ENCODE measurements at places on chromosomes 2 and 18.

GRCh38 chr18:78477840-78478239 lies 501.8 kb upstream of the SALL3 start:
- DNase-seq = no peak

DNA sequence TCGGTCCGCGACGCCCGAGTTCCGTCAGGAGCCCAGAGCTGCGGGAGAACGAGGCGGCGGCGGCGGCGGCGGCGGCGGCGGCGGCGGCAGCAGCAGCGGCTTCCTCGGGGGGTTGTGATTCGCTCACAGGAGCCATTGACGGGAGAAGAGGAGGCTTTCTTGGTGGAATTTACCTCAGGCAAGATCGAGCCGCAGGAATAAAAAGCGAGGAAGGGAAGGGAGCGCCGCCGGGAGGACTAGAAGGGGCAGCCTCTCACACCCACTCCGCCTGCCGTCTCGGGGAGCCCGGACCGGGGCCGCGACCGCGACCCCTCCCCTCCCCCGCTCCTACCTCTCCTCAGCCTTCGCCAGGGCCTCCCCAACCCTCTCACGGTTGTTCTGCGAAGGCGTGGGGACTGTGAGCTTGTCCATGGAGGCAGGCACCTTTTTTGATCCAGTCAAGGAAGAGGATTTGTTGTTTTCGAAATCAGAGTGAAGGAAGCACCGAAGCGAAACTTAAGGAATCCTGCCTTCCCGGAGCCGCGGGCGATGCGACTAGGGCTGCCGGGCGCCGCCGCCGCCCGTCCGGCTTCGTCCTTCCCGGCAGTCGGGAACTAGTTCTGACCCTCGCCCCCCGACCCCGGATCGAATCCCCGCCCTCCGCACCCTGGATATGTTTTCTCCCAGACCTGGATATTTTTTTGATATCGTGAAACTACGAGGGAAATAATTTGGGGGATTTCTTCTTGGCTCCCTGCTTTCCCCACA lies 506 bp downstream of the BMPR2 start:
- no peak for DNase-seq

GRCh38 chr18:63783394-63783793 lies 8.2 kb downstream of the SERPINB7 start:
- no peak for DNase-seq

DNA sequence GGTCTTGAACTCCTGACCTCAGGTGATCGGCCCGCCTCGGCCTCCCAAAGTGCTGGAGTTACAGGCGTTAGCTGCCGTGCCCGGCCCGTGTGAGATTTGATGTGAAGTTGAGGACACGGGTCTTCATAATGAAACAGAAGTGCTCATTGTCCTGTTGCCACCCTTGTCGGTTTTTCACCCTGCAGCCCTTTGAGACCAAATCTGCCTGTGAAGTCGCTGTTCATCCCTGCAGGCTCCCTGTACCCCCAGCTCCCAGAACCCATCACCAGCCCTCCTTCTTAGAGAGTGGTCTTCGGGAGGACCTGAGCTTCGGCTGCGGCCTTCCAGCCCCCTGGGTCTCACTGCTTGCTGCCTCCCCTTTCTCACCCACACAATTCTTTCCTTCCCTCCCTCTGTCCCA lies 325.2 kb downstream of the GBX2 start:
- no peak for DNase-seq

GRCh38 chr2:99242151-99242550 lies 13.3 kb downstream of the LYG2 start:
- DNase-seq = no peak

DNA sequence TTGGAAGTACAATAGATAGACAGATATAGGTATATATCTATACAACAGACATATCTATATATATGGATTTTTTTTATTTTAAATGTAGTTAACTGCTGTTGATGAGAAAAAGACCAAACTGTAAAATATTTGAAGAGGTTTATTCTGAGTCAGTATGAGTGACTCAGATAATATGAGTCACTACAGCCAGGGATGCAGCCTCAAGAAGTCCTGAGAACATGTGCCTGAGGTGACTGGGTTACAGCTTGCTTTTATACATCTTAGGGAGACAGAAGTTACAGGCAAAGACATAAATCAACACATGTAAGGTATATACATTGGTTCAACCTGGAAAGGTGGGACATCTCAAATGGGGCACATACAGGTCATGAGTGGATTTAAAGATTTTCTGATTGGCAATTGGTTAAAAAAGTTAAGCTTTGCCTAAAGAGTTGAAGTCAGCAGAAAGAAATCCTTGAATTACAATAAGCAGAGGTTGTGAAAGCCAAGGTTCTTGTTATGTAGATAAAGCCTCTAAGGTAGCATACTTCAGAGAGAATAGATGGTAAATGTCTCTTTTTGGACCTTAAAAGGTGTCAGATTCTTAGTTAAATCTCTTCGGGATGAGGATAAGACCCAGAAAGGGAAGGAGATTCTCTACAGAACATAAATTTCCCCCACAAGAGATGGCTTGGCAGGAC lies 149.9 kb downstream of the RBM43 start:
- DNase-seq = no peak

DNA sequence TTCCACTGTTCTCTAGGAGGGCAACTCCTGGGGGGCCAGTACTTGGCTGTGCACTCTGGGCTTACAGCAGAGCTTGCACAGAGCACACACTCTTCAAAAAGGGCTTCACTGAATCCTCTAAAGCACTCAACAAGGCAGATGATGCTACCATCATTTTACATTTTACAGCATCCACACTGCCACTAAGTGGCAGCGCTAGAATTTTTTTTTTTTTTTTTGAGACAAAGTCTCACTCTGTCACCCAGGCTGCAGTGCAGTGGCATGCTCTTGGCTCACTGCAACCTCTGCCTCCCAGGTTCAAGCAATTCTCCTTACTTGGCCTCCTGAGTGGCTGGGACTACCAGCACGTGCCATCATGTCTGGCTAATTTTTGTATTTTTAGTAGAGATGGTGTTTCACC lies 8.6 kb downstream of the AMMECR1L start:
- DNase-seq = no peak

- no peak for DNase-seq
Observed at GRCh38 chr18:71505526-71505925, 1038.6 kb downstream of the CBLN2 start.

DNA sequence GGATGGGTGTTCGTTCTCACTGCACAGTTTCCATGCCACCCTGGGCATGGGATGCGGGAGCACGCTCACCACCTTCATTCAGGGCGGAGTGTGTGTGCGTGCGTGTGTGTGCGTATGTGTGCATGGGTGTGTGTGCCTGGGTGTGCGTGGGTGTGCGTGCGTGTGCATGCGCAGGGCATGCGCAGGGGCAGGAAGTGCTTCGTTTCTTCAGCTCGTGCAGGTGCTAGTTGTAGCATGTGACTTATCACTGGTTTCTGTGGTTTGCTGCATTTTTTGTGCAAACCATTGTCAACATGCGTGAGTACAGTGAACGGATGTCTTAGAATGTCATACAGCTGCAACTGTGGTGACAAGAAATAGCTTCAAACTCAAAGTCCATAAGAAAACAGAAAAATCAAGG lies 179.5 kb downstream of the PTGR3 start:
- no peak for DNase-seq

GRCh38 chr2:177906041-177906718 lies 166.4 kb downstream of the PDE11A start:
- peak; percentile 17 for DNase-seq

DNA sequence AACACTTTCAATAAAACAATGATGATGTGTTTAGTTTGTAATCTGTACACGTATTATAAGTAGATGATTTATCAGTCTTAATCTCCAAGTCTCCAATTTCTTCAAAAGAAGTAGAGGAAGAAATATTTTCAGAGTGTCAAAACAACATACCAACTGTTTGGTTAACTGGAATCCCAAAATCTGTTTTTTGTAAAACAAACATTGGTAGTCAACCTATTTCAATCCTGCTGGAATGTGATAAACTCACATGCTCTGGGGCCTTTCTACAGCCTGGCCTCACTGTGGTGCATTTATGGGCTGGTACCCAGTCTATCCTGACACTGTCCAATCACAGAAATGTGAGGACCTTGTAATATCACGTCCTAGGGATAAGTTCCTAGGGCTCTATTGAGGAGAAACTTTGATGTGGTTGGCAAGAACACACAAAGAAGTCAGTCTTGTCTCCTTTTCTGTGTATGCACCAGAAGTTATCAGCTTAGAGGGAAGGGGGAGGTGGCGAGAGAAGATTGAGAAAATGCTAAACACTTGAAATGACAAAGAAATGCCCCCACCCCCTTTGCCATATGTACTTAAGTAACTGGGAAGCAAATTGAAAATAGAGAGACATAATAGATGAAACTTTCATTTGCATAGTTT lies 47.2 kb downstream of the PRKRA start:
- no peak for DNase-seq

DNA sequence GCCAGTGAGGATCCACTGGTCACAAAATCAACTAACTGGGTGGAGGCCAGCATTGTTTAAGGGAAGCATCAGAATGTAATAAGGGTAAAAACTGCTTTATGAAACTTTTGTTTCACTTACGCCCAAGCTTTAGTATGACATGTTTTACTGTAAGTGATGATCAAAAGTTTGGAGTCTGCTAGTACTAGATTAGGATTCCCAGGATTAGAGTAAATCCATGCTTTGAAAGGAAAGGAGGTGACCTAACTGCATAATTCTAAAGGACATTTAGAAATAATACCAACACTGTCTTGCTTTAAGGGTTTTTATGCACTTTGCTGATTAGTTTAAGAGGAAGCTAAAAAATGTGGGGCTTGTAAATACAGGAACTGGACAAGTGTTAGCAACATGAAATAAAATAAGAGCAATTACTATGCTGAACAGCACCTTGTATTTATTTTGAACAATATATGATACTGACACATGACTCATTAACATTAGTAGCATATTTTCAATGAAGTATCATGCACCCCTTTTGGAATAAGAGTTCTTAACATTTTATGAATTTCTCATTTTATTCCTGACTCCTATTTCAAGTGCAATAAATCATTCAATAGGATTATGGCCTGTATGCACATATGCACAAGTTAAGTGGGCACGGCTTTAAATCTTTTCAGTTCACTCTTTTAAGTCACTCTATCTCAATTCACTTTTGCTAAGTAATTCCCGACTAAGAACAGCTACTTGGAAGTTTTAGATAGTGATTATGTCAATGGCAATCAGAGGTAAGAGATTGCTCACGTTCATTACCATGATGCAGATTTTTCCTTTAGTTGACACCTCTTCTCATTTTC lies 62.5 kb downstream of the STK39 start:
- DNase-seq = no peak

DNA sequence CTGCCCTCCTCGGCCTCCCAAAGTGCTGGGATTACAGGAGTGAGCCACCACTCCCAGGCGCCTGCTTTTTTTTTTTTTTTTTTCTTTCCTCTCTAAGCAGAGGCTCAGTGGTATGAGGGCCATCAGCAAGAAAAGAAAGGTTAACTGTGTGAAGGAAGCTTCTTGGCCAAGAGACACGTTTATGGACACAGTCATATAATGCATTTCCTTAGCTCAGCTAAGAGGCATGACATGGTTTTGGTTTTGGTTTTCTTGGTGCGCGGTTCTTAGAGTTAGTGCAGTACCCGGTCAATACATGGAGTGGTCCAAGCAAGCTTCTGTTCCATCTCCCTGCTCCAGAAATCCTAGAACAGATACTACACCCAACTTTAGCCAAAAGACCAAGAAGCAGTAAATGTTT lies 42.6 kb downstream of the RALBP1 start:
- no peak for DNase-seq

DNA sequence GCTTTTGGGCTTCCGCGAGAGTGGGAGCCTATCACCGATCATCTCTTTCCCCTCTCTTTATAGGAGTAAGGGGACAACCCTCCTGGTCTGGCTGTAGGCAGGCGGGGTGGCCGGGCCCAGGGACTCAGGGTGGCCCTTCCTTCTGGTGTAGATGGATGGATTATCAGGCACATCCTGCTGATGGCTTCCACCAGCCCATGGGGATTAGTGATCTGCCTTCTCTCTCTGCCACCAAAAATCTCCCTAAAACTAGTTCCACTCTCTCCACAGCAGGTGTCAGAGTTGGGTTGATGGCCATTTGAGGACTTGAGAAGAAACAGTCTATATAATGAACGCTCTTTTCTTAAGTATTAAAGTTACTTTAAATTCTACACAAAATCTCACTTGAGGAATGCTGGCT lies 37.4 kb downstream of the NCK2 start:
- DNase-seq = no peak

- DNase-seq = no peak
Observed at GRCh38 chr2:204971206-204971907, 426.1 kb downstream of the PARD3B start.

DNA sequence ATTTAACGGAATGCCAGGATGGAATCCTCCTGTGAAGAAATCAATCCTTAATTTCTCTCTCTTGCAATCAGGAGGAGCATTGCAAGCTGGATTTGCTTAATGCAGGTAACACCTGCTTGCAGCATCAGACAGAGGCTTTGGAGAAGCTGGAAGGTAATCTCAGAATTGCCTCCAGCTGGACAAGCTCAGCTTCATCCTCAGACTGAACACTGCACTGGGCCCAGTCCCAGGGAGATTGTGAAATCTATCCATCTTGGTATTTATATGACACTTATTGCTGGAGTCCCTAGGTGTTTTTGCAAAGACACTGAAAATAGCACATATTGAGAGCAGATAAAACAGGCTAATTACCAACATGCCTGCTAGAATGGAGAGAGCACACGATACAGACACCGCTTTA lies 179.4 kb upstream of the SESTD1 start:
- no peak for DNase-seq

DNA sequence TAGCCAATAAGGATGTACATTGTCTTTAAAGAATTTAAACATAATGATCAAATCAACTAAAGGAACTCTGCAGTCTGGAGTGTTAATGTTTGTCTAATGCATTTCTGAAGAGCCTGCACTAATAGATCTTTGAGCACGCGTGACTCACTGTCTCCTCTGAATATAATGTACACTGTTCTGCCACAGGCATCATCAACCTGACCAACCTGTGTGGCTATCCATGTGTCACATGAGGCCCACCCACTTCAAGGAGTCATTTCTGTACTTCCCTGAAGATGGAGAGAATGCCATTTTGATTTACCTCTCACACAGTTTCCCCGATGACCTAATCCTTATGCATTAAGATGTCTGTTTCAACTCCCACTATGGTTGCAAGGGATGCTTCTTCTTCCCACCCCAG lies 434.0 kb upstream of the SPHKAP start:
- no peak for DNase-seq

DNA sequence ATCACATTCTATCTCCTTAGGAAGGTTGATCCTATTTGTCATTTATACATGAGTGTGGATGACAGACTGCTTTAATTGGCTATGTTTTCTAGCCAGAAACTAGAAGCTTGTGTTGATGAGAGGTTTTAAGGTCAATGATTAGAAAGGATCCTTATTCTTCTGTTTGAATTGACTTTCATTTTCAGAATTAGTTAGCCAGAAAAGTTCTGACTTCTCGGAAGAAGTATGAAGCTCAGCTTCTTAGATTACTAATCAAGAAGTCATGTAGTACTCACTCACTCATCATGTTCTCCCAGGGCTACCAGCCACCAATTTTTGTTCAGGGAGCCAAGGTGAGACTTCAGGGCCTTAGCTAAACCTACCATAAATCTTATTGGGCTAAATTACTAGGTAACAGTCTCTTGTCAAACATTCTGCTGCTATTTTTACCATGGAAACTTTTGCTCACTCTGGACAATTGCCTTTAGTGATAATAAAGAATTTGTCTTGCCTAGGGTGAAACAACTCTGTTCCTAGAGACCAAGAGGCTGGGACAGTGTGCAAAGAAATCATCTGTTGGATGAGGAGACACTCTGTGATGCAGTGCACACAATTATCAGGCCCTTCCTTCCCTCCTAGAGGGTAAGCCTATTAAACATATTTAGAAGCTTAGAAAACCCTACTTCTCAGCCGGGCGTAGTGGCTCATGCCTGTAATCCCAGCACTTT lies 111.6 kb upstream of the DNMT3A start:
- DNase-seq = no peak

GRCh38 chr2:173048522-173048896 lies 27.1 kb upstream of the MAP3K20 start:
- no peak for DNase-seq

Measured in stimulated activated CD8-positive, alpha-beta memory T cell treated with anti-CD3 and anti-CD28 coated beads, Interleukin-4, amount 100 ng/mL, for 1 hour (primary cell).